Erythroblast (primary cell): ENCODE measurements at places on chromosomes 6 and 20.

- no peak for DNase-seq
Observed at GRCh38 chr20:63521602-63522001, 1.0 kb downstream of the PPDPF start.

DNA sequence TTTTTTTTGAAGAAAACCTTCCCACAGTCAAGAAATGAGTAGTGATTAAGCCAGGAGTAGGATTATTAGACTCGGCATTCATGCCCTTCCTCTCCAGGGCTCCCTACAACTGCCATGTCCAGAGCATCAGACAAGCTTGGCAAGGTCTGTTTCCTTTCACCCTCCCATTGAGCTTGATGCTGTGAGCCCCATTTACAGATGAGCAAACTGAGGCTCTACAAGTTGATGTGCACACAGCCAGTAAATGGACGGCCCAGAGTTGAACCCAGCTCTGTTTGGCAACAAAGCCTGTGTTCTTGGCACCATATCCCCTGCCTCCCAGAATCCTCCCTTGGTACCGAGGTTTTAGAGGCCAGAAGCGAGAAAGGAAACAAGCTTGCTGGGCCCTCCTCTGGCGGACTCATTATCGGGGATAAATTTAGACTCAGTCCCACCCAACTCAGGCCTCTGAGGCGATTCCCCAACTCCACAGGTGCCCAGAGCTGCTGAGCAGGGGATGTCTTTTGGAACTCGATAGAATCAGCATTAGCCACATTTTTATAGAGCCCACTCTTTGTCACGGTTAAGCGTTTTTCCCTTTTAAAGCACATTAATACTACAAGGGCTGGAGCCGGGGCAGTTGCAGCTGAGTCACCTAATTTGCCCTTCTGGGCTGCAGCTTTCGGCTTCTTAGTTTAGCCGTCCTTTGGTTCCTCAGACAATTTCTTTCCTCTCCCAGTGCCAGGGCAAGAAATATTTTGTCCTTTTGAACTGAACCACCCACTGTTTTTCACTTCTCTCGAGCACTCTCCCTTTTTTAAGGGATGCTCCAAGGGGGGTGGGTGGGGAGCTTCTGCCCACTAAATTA lies 23.0 kb upstream of the NFATC2 start:
- DNase-seq = no peak

DNA sequence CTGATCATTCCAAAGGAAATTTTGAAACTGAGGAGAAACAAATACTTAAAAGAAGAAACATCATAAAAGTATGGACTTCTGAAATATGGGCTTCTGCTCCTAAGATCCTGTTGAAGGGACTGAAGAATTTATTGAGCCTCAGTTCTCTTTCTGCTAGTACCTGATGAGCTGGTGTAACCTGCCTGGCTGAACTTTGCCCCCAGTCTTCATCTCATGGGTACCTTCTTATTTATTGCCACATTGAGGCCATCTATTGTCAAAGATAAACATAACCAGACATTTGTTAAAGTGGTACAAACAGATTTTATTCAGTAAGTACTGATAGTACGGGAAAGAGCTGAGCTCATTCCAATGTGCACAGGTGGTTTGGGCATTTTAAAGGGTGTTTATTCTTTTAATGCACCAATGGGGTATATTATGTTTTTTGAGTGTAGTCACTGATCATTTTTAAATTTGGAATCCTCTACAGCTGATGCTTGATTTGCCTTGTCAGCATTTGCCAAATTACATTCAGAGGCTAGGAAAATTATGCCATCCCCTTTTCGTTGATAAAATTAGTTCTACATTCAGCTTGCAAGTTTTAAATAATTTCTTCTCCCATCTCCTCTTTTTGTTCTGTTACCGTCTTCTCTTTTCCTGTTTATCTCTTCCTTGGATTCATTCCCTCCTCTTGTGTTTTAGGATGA lies 118.2 kb downstream of the PRIM2 start:
- no peak for DNase-seq

DNA sequence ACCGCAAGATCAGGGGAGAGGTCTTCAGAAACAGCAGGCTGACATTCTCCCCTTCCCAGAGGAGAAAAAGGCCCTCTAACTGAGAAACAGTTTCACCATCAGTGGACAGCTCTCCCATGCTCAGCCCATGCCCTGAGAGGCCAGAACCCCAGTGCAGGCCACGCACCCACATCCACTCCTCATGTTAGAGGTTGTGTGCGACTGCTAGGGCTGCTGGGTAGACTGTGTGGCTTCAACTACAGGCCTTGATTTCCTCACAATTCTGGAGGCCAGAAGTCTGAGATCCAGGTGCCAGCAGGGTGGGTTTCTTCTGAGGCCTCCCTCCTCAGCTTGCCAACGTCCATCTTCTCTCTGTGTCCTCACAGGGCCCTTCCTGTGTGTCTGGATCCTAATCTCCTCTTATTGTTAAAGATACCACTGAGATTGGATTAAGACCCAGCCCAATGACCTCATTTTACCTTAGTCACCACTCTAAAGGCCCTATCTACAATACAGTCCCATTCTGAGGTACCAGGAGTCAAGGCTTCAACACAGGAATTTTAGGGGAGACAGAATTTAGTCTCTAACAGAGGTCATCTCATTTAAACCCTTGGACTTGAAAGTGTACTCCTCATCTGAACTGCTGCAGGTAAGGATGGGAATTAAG lies 67.7 kb upstream of the CD93 start:
- peak; percentile 47 for DNase-seq

GRCh38 chr6:80433010-80433672 lies 326.7 kb downstream of the BCKDHB start:
- no peak for DNase-seq

GRCh38 chr20:36808317-36809257 lies 35.0 kb upstream of the DSN1 start:
- DNase-seq = peak; percentile 93

DNA sequence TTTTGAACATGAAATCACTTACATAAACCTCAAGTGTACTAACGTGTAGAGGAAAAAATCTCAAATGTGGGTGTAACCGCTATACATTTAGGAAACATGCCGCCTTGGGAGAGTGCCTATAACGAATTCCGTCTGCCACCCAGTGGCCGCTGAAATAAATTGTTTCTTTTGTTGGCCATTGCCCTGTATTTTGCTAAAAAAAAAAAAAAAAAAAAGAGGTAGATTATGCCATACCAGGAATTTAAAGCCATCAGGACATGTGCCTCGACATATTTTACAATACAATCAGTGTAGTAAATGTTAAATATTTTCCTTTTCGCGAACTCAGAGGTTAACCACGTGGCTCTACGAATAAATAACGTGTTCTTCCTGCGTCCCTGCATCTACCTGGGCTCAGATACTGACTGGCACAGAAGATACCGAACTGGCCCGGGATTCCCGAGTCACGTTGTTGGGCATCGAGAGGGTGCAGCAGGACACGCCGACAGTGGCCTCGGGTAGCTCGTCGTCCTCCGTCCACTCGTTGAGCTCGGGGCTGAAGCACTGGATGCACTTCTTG lies 14.3 kb downstream of the KLHL31 start:
- peak; percentile 85 for DNase-seq

DNA sequence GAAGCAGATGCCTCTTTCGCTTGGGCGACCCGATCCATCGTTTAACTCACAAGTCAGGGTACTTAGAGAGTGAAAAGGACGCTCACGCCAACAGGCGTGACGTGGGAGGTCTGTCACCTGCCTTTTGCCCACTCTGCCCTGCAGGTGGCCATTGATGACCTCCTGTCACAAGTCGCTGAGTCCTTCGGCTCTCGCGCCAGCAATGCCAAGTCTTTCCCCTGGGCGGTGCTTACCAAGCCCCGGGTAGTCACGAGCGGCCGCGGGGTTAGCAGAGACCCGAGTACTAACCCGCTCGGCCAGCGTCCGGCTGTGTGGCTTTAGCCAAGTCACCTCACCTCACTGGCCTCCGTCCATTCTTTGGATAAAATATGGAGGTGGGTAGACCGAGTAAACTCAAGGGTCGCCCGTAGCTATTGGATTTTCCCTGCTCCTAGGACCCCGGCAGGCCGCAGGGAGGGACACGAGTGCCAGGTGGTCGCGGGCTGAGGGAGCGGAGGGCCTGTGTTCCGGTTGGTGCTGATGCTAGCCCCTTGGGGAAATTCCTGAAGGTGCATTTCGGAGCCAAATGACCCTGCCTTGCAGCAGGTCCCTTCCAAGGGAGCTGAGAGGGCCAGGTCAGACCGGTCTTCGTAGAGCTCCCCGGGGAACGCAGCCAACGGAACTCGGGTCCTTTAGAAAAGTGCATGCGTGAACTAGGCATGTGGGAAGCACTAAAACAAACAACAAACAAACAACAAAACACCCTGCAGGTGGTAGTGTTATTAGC lies 668 bp downstream of the PKIB start:
- peak; percentile 12 for DNase-seq

DNA sequence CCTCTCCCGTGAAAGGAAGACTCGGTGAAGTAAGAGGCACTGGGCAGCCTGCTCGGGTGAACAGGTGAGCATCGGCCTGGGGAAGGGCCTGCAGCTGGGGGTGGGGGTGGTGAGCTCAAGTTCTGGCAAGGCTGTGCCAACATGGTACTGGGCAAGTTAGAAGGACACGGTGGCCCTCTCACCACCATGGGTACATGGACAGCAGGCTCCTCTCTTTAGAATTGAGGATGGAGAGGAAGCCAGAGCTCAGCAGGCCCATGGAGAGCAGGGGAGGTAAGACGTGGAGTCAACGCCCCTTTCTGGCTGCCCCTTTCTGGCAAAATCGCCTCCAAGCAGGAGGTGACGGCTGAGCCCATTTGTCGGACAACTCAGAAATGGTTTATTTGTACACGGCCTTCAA lies 135.6 kb downstream of the ANKRD60 start:
- DNase-seq = no peak

GRCh38 chr20:53597030-53597482 lies 3.4 kb upstream of the ZNF217 start:
- DNase-seq = no peak

DNA sequence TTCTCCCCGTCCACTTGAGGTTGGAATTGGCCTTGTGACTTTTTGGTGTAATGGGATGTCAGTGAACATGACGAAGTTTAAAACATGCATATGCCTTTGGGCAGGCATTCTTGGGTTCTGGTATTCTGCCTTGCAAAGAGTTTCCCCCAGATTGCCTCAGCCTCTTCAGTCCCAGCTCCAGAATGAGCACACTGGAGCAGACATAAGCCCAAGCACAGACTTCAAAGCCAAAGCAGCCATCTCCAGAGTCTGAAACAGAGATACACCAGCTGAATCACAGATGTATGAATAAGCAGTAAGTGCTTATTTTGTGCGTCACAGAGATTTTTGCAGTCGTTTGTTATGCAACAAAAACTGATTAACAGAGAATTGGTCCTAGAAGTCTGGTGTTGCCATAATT lies 546.0 kb downstream of the FRK start:
- DNase-seq = no peak

GRCh38 chr6:131062241-131063027 lies 611 bp downstream of the EPB41L2 start:
- DNase-seq = peak; percentile 5

DNA sequence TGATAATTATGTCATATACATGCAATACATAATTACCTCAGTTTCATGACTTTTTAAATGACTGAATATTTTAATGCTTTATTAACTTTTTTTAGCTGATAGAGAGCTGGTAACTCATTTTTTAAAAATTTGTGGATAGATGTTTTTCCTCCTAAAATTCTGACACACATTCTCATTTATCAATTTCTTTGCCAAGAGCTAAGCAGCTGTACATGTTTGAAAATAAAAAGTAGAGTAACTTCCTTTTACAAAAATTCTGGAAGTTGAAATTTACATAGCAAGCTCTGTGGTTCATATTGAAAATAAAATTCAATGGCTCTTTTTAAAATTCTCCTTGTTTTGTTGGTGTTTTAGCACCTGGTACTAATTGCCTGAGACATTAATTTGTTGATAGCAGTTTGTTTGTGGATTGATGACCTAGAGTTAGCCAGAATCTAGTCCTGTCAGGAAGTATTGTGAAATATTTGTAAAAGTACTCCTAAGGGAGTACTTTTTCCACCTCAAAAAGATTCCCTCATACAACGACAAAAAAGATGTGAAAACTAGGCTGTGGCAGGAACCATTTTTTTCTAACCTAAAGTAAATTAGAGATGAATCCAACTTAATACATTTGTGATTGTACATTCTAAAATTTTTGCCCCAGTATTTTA lies 621.8 kb downstream of the BCKDHB start:
- DNase-seq = no peak

DNA sequence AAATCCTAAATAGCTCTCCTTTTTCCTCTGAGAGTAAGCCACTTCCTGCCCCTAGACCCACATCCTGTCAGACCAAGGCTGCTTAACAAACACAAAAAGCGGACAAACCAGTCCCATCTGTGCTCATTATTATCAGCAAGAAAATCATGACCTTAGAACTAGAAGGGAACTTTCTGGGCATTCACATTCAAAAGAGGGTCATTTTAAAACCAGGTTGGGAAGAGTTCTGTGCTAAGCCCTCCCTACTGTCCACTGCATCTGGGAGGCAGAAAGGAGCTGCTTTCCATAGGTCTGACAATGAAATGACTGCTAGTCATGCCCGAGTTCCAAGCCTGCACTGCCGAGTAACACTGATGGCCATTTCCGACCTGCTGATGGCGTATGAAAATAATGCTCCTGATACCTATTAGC lies 15.4 kb downstream of the EZR start:
- DNase-seq = peak; percentile 38

GRCh38 chr20:21004386-21005076 lies 101.6 kb downstream of the LINC00237 start:
- no peak for DNase-seq
